ENCODE measurements at places on chromosomes 12 and 14.

GRCh38 chr12:57195186-57195585 lies 21.4 kb upstream of the NXPH4 start:
- DNase-seq = no peak

DNA sequence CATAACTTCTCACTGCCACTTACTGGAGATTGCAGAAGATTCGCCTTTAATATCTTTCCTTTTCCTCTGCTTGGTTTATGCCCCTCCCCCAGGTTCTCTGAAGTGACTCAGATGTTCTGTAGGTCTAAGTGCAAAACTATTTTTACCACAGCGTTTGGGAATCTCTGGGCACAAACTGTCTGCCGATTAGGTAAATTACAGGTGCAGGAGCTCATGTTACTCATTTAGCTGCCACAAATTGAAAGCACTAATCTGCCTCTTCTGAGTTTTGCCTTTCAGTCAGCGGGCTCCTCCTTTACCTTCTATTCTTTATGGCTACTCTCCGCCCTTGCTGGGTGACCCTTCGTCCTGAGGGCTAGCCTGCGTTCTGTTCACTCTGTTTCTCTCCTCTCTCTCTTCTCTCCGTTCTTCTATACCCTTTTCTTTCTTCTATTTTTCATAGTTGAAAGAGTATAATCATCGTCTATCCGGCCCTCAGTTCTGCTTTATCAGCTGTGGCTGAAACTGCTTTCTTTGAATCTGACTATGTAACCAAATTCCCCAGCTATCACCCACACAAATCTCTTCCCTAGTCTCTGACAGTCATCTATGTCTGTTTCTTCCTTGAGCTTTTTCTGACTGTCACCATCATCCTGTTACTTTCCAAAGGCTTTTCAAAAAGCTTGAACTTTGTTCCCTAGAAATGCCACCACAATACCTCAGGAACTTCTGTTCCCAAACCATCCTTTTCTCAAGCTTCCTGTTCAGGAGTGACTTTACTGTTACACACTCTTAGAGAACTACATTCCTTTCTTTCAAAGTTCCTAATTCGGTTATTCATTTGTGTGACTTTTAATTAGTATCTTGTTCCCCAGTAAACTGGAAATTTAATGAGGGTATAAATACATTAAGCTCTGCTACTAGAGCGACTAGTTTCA lies 4.3 kb upstream of the MYF6 start:
- peak; percentile 16 for DNase-seq

- DNase-seq = no peak
Measured at GRCh38 chr14:82412545-82412944, 878.9 kb upstream of the SEL1L start.

DNA sequence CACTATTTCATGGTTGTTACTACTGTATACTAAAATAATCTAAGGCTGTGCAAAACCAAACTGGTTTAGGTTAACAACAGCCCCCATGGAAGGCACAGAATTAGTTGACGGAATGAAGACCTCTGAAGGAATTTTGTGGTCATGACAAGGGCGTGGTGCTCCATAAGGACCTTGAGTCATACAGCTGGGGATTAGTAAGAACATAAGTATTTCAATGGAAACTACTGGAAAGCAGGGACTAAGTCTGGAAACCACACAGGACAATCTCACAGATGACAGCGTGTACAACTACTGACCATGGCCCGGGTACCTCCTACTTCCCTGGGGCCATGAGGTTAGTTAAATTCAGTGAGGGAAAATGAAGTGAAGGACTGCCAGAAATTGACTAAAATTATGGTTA lies 98.5 kb upstream of the PLEKHA5 start:
- peak; percentile 81 for DNase-seq

DNA sequence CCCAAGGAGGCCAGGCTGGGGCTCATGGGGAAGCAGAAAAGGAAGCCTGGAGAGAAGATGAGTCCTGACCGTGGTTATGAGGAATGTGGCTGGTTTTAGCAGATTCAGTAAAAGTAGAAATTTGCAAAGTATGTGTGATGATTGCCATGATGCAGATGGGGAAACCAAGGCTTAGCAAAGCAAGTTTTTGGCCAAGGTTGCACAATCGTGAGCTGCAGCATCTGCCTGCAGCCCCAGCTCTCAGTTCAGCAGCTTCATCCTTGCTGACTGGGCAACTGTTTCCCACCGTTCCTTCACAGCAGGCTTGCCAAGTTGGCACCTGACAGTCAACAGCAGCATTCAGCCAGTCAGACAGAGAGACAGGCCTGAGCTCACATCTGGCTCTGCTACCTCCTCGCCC lies 656.7 kb downstream of the MED13L start:
- DNase-seq = no peak
